Right cardiac atrium (tissue), 5 donors: ENCODE measurements at places on chromosomes 3 and 15. TPM values are rescaled to one million over a fixed set of nuclear protein-coding genes. Genes with fewer than 3 reads are reported as not detected.

CISH gene
- 12.2 TPM for total RNA-seq

DNA sequence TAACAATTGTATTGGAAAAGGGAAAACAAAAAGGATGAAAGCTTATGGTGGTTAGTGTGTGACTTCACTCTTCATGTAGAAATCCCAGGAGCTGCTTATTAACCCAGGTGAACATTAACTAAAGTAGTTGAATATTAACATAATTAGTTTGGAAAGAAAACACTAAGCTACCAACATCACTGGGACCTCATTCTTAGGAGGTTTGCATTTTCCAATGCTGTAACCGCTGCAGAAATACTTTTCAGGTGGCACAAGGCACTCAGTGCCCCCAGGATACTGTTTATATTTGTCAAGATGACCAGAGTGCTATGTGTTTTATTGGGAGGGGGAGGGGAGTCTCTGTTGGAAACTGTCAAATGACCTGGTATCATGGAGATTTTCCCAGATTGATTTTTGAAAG is 25.9 kb upstream of the VILL start:
- no peak for DNase-seq

EXD1 gene
- not detected for total RNA-seq

GRCh38 chr3:105899516-105899915 is 30.7 kb upstream of the CBLB start:
- no peak for DNase-seq
